ENCODE measurements at places on chromosomes 1 and 21. TPM values are rescaled to one million over a fixed set of nuclear protein-coding genes. Genes with fewer than 3 reads are reported as not detected.

- DNase-seq: no peak
Measured at GRCh38 chr1:28613175-28613574, 21.1 kb downstream of the RAB42 start.

GRCh38 chr1:41957568-41957967 lies 38.8 kb upstream of the HIVEP3 start:
- DNase-seq: no peak

DNA sequence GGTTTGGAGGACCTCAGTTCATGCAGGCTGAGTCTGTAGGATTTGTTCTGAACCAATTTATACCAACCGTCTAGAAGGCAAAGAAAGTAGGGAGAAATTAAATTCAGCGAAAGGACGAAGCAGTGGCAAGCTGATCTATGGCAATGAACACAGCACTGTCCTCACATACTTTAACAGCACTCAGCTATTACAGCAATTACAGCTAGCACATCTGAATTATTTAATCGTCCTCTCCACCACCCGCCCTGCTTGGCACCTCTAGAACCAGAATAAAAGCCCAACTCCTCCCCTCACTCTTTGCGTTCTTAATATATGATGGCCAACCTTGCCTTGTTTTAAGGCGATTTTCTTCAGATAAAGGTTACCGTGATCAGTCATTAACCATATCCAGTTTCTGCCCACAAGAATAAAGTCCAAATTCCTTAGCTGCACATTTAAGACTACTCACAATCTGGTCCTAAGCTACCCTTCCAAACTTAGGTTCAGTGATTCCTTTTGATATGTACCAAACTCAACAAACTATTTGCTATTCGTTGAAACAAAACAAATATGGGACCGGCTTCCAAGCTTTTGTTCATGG lies 169.4 kb upstream of the ESRRG start:
- DNase-seq: no peak

DNA sequence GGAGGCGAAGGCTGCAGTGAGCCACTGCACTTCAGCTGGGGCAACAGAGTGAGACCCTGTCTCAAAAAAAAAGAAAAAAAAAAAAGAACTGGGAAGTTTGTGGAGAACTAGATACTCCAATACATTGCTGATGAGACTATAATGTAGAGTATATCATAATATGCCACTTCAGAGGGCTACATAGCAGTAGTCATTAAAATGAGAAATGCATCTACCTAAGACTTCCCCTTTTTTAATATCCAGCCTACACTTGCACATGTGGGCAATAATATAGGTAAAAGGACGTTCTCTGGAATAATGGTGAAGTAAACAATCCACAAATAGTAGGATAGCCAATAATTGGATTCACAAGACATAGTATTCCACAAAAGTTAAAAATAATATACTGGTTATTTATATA lies 311.0 kb downstream of the HLX start:
- no peak for DNase-seq

Gene RHBG
- not detected for total RNA-seq

- no peak for DNase-seq
Measured at GRCh38 chr1:153393926-153394325, 3.1 kb upstream of the S100A8 start.

GRCh38 chr1:231523816-231524215 lies 4.7 kb upstream of the TSNAX start:
- no peak for DNase-seq

Gene EFCAB7
- 6.8 TPM for total RNA-seq

- DNase-seq: no peak
Measured at GRCh38 chr21:36075171-36075570, 5.3 kb downstream of the CBR1 start.

DNA sequence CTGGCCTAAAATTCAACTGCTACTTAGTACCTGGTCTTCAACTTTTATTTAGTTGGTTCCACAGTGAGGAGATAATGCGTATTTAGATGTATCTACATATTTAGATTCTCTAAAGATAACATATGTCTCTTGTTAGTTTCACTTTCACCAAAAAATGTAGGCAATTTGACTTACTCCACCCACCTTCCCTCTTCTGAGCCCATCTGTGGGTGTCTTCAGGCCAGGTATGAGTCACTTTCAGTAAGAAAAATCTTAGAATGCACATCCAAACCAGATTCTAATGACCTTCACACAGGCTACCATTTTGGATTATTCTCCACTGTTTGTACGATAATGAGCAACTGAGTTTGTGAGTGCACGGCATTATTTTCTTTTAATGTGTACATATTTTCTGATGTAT lies 501.7 kb downstream of the NEGR1 start:
- no peak for DNase-seq

Gene KCNH1
- 0.08 TPM for total RNA-seq

- DNase-seq: no peak
Measured at GRCh38 chr1:247443641-247444040, 14.3 kb downstream of the OR2B11 start.

DNA sequence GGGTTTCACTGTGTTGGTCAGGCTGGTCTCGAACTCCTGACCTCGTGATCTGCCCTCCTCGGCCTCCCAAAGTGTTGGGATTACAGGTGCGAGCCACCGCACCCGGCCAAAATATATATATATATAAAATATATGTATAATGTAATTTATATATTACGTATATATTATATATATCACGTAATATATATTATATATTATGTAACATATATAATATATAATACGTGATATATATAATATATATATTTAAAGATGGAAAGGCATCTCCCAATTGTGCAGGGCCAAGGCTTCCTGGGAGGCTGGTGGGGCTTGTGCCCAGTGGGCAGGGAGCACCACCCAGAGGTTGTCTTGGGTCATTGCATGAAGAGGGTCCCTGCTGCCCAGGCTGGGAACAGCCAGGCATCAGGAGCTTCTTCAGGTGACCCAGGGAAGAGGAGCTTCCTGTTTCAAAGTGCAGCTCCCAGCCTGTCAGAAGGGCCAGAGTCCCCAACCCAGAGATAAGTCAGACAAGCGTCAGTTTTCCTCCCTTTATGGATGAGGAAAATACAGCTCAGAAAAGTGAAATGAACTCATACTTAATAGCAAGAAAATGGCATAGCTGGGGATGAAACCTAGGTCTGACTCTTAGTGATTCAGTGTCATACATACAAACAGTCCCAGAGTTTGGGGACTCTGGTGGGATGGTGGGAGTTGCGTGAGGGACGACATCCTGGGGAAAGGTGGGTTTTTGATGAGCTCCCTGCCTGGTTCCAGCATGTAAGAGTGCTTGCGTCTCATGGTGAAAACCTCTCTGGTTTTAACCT lies 12.0 kb downstream of the UBE2Q1 start:
- no peak for DNase-seq

GRCh38 chr1:208807446-208808127 lies 563.4 kb upstream of the PLXNA2 start:
- no peak for DNase-seq

GRCh38 chr1:76942549-76942948 lies 75.3 kb downstream of the ST6GALNAC5 start:
- no peak for DNase-seq

DNA sequence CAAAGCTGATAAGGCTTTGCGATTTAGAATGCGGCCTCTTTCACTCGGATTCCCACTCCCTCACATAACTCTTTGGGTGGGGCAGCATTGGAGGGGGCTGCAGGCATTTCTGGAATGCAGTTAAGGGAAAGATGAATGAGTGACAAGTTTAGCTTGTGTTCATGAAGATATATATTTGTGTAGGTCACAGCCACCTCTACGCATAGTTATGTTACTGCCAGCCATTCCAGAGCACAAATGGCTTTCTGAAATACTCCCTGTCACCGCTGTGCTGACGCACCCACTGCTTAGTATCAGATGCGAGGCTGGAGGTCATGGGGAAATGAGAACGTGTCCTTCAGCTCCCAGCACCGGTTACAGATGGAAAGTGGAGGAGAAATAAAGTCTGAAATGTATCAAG lies 54.1 kb upstream of the ATP1A1 start:
- no peak for DNase-seq

DNA sequence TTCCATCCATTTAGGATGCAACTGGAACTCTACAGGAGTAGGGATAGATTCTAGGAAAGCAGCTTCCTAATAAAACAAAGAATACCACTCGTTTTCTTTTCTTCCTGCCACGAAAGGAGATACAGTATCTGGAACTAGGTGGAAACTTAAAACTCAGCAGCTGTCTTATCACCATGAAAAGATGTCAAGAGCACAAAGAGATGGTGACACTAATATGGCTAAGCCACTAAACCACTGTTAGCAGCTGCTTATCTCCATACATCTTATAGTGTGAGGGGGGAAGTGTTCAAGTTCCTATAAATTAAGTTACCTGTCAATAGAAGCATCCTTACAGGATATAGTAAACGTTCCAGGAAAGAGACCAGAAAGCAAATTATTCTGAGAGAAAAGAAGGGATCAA lies 162.5 kb downstream of the TYW3 start:
- no peak for DNase-seq

Gene C1orf56
- total RNA-seq: 3.9 TPM

DNA sequence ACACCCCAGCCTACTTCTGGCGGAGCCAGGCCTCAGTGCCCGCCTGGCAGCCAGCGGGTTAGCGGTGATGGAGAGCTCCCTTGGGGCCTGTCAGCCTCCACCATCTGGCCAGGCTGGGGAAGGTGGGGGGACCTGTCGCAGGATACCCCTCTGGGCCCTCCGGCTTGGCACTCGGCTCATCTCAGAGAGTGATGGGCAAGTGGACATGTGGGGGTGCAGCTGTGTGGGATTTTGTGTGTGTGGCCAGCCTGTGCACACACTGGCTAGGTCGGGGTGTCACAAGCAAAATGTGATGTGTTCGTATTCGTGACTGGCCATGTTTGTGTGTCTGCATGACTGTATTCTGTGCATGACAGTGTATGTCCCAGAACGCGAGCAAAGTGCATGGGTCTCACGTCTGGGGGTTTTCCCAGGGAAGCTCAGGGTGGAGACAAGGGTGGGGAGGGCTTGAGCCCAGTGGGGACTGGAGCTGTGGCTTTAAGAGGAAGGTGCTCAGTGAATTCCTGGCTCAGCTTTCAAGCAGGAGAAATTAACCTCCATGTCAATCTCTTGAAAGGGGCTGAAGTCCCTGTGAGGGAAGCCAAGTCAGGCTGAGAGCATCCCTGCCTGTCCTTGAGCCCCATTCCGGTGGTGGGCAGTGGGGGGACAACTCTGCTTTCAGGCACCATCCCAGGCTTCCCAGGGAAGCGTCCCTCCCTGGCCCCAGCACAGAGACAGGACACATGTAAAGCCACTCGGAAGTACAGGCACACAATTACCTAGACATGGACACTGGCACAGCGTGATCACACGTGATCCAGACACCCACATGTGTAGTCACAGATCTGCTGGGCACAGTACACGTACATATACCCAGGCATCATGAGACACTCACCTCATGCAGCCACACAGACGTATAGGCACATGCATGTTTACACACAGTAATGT lies 21.1 kb upstream of the ADGRB2 start:
- DNase-seq: peak; percentile 32

GRCh38 chr1:215132156-215132555 lies 49.6 kb downstream of the KCNK2 start:
- no peak for DNase-seq

DNA sequence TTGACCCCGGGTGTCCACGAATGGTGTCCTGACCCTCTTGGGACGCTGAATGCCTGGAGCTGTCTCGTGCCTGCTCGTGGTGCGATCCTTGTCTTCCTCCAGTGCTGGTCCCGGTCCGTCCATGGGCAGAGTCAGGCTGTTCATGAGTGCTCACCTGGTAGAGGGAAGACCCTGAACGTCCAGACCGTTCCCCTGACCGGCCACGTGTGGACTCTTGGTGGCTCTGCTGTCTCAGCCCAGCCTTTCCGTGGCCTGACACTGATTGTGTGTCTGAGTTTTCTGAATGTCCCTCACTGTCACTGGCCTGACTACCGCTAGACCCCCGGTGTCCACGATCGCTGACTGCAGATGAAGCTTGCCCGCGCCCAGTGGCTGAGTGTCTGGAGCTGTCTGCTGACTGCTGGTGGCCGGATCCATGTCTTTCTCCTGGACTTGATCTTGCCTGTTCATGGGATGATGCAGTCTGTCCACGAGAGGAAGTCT lies 11.7 kb downstream of the FLG start:
- DNase-seq: no peak

- DNase-seq: no peak
Measured at GRCh38 chr1:160109686-160110085, 5.9 kb upstream of the ATP1A2 start.

DNA sequence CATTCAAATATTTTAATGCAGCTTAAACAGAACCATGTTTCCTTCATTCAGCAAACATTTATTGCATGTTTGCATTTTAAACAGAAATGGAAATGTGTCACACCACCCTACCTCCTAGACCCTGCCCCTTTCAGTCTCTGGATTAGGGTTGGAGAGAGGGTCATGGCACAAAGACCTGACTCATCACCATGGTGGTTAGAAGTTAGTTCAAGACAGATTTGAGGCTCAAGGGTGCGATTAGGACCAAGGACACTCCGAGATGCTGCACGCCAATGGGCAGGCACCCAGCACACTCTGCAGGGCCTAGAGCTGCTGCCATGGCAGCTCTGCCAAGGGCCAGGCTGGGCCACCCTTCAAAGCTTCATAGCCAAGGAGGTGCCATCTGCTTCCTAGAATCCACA lies 86.9 kb downstream of the NAV1 start:
- no peak for DNase-seq

DNA sequence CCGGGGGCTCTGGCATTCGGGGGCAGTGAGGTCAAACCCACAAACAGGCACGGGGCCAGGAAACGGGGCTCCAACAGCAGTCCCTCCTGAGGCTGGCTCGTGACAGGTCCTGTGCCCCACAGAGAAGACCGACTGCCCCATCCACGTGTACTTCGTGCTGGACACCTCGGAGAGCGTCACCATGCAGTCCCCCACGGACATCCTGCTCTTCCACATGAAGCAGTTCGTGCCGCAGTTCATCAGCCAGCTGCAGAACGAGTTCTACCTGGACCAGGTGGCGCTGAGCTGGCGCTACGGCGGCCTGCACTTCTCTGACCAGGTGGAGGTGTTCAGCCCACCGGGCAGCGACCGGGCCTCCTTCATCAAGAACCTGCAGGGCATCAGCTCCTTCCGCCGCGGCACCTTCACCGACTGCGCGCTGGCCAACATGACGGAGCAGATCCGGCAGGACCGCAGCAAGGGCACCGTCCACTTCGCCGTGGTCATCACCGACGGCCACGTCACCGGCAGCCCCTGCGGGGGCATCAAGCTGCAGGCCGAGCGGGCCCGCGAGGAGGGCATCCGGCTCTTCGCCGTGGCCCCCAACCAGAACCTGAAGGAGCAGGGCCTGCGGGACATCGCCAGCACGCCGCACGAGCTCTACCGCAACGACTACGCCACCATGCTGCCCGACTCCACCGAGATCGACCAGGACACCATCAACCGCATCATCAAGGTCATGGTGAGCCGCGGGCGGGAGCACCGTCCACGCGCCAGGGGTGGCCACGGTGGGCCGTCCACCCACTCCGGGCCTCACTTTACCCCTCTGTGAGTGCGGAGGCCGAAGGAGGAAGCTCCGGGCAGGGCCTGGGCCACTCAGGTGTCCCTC lies 14.2 kb downstream of the COL6A2 start:
- DNase-seq: peak; percentile 24

- DNase-seq: peak; percentile 71
Measured at GRCh38 chr1:67957066-67957465, 93.4 kb downstream of the DIRAS3 start.

Data from left lung (tissue), 14 donors.